ENCODE measurements at places on chromosomes 3 and 15. TPM values are rescaled to one million over a fixed set of nuclear protein-coding genes. Genes with fewer than 3 reads are reported as not detected.

DNA sequence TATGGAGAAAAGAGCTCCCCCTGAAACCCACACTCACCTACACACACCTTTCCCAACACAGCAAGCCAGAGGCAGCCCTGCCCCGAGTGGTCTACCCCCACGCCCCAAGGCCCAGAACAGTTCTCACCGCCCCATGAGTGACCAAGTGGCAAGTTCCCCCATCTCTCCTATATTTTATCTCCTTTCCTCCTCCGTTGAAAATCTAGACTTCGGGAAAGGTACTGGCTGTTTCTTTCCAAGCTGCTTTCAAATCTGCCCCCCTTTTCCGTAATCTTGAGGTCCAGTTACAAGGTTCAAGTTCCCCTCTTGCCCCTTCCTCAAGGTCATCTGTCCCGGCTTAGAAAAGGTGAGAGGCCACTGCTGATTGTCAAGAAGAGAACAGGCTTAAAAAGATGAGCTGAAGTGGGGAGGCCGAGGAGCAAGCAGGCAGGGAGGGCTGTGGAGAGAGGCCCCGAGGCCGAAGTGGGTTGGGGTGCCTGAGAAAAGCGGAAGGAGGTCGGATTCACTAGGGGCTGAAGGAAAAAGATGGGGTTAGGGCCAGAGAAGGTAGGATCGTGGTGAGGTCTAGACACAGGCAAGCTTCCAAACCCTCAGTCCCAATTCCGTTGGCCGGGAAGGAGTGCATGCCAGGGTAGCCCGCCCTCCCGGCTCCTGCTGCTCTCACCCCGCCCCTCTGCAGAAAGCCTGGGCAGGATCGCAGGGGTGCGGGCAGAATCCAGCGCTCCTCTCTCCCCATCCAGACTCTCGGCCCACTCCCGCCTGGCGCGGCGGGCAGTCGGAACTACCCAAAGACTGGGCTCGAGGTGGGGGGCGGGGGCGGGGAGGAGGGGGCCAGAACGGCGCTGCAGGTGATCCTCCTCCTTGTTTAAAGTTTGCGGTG lies 1.7 kb downstream of the SEMA5B start:
- DNase-seq: no peak

GRCh38 chr3:87333393-87333892 lies 57.1 kb upstream of the POU1F1 start:
- peak; percentile 79 for DNase-seq

- DNase-seq: no peak
Measured at GRCh38 chr3:138338811-138339210, 9.2 kb upstream of the NME9 start.

DNA sequence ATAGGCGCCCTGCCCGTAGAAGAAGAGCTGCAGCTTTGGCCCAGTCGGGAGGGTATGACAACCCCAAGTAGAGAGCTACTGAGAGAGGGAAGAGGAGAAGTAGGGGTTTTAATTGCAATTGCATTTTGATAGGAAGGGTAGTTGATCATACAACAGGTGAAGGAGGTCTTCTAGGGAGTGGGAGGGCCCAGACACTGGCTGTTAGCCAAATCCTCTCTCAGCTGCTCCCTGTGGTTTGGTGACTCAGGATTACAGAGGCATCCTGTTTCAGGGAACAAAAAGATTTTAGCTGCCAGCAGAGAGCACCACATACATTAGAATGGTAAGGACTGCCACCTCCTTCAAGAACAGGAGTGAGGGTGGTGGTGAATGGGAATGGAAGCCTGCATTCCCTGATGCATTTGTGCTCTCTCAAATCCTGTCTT lies 408.9 kb upstream of the THBS1 start:
- DNase-seq: peak; percentile 82

DNA sequence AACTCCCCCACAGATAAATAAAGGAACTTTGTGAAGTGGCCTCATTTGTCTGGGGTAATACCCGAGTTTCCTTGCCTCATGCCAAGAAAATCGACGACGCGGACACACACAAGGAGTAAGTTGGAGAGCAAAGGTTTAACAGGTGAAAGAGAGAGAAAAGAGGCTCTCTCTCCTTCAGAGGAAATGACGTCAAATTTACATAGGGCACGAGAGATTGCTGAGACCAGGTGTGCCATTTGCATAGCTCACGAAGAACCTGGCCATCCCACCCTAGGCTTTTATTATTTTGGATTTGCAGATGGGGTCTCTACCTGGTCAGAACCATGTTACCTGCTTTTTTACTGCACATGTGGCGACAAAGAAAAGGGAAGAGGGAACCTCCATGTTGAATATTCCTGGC lies 49.3 kb upstream of the IGF2BP2 start:
- DNase-seq: no peak

GRCh38 chr15:66832664-66833063 lies 130.6 kb downstream of the SMAD6 start:
- no peak for DNase-seq

GRCh38 chr3:128753715-128754114 lies 27.7 kb downstream of the RAB7A start:
- no peak for DNase-seq

- DNase-seq: no peak
Measured at GRCh38 chr15:36175186-36175740, 404.2 kb upstream of the CDIN1 start.

GRCh38 chr3:146640361-146640760 lies 35.2 kb upstream of the PLSCR5 start:
- DNase-seq: no peak

GOLGA6A gene
- total RNA-seq: 0.39 TPM

LMCD1 gene
- total RNA-seq: 4.6 TPM

TMEM108 gene
- total RNA-seq: not detected

ST6GAL1 gene
- 15.6 TPM for total RNA-seq

PRR20G gene
- total RNA-seq: 0.30 TPM

All from HCT116 (cell line).